ENCODE measurements at places on chromosomes 11 and 22.

- DNase-seq = no peak
Observed at GRCh38 chr11:11988681-11989261, 19.7 kb downstream of the DKK3 start.

DNA sequence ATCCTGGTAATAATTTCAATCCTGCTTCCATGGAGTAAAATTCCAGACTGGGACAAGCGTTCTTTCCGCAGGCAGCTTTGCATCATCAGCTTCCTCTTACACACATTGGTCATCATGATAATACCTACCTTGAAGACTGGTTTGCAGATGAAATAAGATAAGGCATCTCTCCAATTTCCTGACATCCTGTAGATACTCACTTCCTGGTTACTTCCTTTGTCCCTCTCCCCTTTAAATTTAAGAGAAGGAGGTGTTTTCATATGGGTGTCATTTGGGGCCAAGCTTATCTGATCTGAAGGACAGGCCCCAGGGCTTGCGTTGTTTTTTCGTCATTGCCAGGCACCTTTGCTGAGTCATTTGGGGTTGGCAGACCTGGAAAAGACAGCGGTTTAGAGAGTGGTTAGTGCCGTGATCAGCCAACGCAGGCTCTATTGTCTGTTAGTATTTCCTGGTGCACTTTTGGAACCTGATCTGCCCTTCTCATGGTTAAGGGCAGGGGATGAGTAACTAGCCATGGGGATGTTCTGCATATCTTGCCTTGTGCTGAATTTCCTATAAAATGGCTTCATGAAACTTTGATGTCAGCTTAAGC is 24.1 kb downstream of the GRAMD1B start:
- no peak for DNase-seq

- DNase-seq = no peak
Observed at GRCh38 chr11:75593286-75593915, 31.3 kb downstream of the SERPINH1 start.

- DNase-seq = no peak
Observed at GRCh38 chr11:665704-666281, 28.7 kb downstream of the DRD4 start.

- no peak for DNase-seq
Observed at GRCh38 chr11:15918674-15919073, 437.7 kb downstream of the SOX6 start.

DNA sequence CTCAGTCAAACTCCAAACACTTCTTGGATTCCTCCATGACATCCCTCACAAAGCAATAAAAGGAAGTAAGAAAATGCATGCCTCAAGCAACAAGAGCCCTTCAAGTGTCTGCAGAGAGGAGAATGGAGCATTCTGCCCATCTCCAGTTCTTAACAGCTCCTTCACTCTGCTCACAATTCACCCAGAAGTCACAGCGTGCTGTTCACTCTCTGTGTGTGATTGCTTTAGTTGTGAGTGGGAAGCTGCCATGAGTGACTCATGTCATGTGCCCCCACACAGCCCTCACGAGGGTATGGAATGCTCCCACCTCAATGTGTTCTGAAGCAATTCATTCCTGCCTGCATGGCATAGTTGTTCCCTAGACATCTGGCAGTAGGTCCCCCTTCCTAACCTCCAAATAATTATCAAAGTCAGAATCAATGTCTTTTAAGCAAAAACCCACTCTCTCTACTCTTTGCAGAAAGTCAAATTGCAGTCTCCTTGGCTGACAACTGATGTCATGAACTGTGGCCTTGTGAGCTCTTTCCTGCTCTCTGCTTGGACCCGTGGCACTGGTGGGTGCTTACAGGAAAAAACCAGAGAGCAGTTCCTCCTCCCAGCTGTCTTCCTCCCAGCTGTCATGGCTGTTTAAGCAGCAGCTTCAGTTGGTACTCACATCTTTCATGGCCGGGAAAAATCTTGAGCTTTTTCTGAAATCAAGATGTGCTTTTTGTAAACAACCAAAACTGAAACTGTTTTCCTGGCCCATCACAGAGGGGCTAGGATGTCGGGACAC is 112.1 kb upstream of the SPON1 start:
- no peak for DNase-seq

- DNase-seq = no peak
Observed at GRCh38 chr11:29612423-29612822, 404.4 kb downstream of the KCNA4 start.

DNA sequence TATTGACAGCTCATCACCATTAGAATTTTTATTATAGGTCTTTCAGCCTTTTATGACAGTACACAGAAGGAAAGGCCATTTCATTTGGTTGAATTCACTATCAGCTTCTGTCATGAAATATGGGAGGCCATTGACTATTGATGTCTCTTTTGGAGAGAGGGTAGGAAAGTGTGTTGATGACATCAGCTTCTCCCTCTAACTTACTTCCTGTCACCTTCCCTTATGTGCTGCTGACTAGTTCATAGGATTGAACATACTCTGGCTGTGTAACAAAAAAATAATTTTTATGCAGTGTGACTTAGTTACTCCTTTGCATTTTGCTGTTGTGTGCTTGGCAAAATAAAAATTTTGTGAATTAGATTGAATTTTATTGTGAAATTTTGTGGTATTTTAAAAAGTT is 769.2 kb downstream of the METTL15 start:
- no peak for DNase-seq

GRCh38 chr22:44677353-44677840 is 24.6 kb upstream of the PRR5 start:
- no peak for DNase-seq

DNA sequence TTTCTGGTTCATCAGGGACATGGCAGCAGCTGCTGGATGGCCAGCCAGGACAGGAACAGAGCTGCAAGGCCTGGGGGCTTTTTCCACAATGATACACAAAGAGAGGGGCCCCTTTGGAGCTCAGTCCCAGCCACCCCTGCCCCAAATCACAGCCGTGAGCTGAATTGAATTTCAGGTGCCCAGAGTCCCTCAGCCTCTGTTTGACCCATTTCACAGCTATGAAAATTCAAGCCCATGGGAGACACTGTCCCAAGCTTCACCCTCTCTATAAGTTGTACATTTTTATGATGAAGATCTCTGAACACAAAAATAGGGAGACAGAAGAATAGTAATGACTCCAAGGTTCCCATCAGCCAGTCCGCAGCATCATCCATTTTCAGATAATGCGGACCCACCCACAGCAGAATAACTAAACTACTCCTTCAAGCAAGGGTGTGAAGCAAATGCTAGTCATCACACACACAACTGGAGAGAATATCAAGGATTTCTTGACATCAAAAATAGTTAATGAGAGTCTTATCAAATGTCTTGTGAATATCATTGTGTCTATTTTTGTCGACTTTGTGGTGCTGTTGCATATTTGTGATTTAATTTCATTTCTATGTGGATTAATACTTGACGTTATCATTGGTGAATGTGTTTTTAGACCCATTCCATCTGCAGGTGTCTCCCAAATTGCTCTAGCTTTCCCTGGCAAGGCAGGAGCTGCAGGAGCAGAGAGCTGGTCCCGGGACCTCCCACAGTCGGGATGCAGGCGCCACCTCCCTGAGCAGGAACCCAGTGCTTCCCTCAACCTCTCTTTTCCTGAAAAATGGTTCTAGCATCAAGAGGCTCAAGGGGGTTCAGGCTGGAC is 24.7 kb downstream of the IGLL5 start:
- no peak for DNase-seq

GRCh38 chr11:44970293-44970692 is 19.6 kb upstream of the TP53I11 start:
- DNase-seq = no peak

DNA sequence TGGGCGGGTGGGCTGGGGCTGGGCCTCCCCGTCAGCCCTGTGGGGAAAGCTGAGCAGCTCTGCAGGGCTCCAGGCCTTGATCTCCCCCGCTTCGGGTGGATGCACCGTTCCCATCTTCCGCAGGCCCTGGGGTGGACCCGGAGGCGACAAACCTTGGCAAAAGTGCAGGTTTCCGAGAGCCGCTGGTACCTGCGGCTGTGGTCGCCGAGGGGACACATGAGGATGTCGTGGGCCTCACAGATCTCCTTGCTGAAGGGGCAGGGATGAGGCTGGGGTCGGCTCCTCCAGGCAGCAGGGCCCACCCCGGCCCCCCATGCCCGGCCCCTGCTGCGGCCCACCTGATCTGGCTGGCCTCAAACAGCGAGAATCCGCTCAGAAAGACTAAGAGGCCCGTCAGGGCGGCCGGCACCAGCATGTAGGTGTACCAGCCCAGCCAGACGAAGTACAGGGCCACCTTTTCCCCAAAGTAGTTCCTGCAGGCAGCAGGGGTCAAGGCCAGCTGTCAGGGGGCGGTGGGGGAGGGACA is 11.8 kb downstream of the ANO9 start:
- no peak for DNase-seq

DNA sequence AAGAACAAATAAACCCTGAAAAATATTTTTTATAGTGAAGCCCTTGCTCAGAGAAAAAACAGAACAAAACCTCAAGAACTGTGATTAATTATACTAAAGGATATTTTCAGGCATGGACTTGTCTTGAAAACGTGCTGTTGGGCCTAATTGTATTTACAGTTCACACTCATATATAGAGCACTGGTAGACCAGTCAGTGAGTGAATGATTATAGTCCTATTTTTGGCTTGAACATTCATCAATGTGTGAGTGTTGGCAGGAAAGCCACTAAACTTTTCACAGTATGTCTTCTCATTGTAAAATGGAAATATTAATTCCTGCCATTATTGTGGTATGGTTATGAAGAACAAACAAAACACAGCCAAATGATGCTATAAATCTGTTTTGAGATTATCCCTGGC is 462.8 kb downstream of the KCNA4 start:
- DNase-seq = no peak

DNA sequence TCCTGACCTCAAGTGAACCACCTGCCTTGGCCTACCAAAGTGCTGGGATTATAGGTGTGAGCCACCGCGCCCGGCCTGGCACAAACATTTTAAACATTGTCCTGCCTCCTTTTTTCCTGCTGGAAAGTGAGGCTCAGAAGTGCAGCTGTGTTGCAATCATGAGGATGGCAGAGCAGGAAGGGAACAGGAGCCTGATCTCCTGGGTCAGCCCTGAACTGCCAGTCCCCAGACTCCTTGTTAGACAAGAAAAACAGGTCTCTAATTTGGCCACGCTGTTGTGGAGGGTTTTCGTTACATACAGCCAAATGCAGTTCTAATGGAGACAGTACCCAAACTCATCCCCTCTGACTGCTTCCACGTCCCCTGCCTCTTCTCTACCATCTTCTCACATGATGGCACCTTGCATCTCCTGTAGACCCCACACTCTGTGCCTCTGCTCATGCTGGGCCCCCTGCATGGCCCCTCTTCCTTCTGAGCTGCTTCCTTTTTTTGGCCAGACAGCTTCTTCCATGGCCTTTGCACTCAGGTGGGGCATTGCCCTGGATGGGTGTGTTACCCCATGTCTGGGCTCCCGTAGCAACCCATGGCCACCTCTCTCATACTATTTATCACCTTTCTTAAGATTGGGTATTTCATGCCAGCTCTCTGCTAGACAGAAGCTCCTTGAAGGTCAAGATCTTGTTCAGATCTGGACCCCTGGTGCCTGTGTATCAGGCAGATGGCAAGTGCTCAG is 227.1 kb downstream of the CEP164 start:
- no peak for DNase-seq

DNA sequence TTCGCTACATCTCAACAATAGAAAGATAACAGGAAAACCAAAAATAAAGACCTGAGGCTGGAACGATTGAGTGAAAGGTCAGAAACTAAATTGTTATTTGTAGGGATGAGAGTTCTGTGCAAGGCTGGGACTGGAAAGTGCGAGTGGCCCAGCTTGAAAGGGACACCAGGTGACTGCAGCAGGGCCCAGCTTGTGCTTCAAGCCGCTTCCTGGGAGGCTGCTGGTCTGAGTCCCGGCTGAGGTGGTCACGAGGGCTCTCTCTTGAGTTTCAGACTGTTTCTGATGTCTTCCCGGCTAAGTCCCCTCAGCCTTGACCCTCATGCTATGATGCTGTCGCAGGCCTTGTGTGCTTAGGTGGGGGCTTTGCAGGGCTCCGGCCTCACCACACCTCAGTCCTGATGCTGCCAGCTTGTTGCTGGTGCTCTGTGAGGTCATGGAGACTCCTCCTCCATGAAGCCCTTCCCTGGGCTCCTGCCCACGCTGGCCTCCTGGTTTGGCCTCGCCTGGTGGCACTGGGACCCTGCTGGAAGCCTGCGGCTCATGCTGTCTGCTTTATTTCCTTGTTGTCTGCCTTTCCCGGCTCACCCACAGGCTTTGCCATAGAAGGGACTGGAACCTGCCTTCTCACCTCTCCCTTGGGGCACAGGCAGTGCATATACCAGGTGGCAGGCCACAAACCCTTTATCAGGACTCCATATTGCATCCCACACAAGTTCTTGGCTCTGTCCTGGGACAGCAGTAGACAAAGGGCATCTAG is 4.0 kb downstream of the BANF1 start:
- DNase-seq = no peak

DNA sequence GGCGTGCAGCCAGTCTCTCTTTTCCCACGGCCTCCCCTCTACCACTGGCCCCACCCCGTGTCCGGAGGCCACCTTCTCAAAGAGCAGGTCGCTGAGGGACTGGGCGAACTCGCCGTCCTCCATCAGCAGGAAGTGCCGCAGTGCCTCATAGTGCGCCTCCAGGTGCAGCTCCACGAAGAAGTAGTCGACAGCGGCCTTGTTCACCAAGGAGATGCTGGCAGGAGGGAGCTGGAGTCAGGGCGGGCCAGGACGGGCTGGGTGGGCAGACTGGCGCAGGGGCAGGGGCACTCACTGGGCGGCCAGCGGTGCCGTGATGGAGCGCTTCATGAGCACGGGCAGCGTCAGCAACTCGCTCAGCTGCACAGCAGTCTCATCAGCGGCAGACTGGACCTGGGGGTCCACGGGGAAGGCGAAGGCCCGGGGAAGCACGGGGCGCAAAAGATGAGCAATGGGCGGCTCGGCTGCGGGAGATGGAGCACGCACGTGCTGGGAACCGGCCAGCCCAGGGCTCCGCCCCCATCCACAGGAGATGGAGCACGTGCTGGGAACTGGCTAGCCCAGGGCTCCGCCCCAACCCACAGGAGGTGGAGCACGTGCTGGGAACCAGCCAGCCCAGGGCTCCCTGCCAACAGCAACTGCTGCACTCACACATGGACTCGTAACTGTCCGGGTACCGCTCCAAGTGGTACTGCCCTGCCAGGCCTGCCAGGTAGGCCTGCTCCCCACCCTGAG is 18.4 kb downstream of the SELENOO start:
- no peak for DNase-seq

- DNase-seq = no peak
Observed at GRCh38 chr22:44842417-44842816, 90.0 kb downstream of the ARHGAP8 start.

DNA sequence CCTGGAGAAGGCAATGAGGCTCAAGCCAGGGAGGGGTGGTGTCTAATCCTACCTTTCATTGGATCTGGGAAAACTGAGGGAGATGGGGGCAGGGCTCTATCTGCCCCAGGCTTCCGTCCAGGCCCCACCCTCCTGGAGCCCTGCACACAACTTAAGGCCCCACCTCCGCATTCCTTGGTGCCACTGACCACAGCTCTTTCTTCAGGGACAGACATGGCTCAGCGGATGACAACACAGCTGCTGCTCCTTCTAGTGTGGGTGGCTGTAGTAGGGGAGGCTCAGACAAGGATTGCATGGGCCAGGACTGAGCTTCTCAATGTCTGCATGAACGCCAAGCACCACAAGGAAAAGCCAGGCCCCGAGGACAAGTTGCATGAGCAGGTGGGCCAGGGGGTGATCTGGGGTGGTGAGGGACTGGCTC is at the start of gene FOLR1:
FOLR1 (plus strand) TSS at position 180 of the 421 bp plus-strand sequence; CDS start at position 214, 34 bp downstream.
- no peak for DNase-seq

- no peak for DNase-seq
Observed at GRCh38 chr11:110050201-110050506, 43.0 kb upstream of the ZC3H12C start.

Data from stimulated activated CD4-positive, alpha-beta T cell treated with anti-CD3 and anti-CD28 coated beads, Interleukin-1b, Interleukin-23, amount 100 ng/mL, for 1 hour (primary cell).